Stimulated activated CD4-positive, alpha-beta T cell treated with anti-CD3 and anti-CD28 coated beads, Interleukin-12 subunit alpha, Interleukin-12 subunit beta, amount 100 ng/mL, for 24 hours (primary cell): ENCODE measurements at places on chromosomes 1 and 21.

DNA sequence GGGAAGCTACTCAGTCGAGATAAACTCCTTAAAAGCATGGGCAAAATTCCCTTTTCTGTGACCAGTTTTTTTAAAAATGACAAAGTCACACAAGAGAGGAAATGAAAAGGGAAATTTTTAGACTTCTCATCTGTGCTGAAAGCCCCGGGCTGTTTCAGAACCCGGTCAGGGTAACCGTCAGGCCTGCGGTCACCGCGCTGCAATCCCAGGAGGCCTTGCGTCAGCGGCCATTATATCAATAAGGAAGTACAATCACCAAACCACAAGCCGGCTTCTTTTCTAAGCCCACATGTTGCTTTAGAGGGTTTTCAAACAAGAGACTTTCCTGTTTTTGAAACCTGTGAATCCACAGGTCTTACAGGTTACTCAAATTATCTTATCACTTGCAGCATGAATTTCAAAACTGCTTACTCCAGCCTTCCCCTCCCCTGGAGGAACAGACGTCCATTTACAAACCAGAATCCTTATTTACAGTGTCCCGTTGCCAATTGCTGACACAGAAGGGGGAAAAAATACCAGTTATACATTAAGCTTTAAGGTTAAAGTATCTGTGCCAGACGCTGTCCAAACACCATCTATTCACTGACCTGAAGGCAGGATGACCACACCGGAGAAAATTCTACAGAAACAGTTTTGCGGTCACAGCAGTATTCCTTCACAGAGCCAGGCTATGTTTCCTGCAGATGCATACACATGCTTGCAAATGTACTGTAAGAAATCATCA is 165.3 kb downstream of the TOMM20 start:
- peak; percentile 85 for DNase-seq

DNA sequence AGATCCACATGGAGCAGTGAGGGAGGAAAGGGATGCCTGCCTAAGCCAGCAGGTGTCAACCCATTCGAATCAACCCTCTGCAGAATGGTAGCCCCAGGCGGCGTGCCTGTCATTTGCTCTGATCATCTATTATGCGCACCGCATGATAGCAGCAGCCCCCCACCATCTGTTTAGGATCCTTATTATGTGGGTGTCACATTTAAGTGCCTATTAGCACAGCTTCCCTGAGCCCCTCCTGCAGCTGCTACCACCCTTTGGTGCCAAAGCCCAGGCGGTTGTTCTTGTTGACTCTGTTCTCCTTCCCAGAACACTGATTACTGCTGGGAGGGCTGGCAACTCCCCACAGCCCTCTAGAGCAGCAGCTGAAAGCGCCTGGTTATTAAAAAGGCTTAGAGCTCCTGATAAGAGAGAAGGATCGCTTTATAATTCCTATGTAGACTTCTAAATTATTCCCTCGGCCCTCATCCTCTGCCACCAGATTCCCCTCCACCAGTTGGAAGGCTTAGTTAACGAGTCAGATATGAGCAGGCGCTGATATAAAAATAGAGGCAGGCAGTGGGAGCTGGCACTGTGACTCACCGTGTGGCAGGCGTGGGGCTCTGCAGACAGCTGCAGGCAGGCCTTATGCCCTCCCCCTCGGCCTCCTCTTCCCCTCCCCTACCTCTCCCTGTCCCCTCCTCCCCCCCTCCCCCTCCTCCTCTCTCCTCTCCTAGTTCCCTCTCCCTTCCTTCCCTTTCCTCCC is 23.0 kb downstream of the ACTA1 start:
- no peak for DNase-seq

- DNase-seq = peak; percentile 50
Measured at GRCh38 chr1:2556277-2556677, at the start of gene TNFRSF14. Gene TNFRSF14, plus strand, starts transcription at chr1:2556371. Its CDS starts 294 bp downstream, at chr1:2556665.

- DNase-seq = no peak
Measured at GRCh38 chr1:17990401-17990800, 117.2 kb upstream of the IGSF21 start.

GRCh38 chr21:25896501-25897056 is 161.8 kb downstream of the GABPA start:
- DNase-seq = no peak

DNA sequence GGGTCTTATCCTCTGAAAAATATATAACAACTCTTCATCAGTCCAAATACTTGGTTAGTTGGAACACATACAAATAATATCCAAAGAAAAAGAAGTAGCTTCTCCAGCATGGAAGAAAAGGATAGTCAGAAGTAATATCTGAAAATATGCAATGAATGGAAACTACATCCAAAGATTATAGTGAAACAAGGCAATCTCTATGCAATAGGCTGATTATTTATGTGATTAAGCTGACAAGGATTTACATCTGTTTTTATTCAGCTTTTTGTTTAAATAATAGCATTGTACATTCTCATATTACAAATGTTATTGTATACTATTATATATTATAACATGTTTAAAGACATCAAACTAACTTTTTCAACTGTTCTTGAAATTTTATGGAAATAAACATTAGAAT is 15.3 kb upstream of the TGFBR3 start:
- DNase-seq = no peak

DNA sequence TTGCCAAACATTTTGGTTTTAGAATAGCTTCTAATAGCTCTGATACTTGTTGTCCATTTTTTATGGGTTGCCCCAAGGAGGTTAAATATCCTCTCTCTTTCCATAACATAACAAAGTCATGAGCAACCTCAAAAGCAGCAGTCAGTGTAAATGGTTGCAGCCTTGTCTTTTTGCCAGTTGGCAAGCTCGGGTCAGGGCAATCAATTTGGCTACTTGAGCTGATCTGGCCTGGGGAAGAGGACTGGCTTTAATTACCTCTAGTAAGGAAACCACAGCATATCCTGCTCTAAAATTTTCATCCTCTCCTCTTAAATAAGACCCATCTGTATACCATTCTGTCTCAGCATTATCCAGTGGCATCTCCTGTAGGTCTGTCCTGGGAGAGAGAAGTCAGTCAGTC is 21.2 kb upstream of the FMO4 start:
- DNase-seq = no peak

DNA sequence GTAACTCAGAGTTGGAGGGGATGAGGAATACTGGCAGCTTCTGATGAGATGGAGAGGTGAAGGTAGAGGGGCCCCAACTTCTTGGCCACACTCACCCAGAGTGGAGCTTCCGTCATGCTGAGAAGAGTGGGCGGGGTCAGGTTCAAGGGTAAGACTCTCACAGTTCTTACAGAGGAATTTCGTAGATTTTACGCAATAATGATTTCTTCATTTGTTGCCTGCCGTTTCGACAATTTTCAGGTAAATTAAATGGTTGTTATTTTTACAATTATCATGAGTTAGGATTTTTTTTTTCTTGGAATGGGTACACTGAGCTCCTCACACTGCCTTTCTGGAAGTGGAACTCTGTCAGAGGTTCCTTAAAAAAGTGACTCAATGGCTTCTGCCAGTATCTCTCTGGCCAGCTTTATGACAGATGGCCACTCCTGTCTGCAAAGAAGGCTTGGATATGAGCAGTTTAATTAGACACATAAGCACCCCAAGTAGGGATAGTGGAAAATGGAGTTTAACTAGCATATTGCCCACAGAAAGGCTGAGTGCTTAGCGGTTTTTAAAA is 13.8 kb upstream of the NLRP3 start:
- no peak for DNase-seq

DNA sequence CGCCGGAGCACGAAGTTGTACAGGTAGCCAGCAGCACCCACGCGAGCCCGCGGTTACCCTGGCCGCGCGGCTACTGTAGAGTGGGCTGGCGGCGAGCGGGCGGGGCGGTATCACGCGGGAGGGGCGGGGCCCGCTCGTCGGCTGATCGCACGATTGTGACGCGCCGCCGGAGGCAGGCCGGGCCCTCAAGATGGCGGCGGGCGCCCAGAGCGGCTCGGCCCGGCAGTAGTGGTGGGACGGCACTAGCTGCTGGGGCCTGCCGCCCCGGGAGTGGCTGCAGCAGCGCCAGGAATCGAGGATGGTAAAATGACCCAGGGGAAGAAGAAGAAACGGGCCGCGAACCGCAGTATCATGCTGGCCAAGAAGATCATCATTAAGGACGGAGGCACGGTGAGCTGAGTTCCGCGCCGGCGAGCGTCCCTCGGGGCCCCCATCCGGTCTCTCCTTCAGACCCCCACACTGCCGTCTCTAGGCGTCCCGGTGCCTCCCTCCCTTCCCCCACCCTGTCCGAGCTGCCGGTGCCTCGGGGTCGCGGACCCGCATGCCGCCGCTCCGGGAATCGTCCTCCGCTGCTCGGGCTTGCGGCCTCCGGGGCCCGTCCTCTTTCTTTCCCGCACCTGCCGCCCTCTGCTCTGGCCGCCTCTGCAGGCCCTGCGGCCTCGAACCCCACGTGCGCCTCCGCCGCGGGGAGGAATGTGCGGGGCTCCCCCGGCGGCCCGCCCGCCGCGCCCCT is 68.3 kb downstream of the SLC35A3 start:
- DNase-seq = peak; percentile 82

DNA sequence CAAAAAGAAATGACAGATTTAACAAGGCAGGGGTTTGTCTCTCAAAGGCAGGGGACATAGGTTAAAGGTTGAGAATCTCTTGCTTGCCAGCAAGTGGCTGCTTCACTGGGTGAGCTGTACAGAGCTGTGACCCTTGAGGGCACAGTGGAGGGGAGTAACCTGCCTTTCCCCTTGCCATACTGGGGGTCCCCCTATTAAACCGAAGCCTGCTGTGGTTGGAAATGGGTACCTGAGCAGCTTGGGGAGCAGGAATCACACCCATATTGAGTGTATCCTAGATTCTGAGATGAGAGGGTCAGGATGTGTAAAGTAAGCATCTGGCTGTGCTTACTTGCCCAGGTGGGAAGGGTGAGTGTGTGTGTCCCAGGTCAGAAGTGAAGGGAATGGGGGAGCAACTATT is 31.8 kb downstream of the WNT4 start:
- DNase-seq = no peak
